ENCODE measurements at places on chromosomes 1 and 21. TPM values are rescaled to one million over a fixed set of nuclear protein-coding genes. Genes with fewer than 3 reads are reported as not detected.

DNA sequence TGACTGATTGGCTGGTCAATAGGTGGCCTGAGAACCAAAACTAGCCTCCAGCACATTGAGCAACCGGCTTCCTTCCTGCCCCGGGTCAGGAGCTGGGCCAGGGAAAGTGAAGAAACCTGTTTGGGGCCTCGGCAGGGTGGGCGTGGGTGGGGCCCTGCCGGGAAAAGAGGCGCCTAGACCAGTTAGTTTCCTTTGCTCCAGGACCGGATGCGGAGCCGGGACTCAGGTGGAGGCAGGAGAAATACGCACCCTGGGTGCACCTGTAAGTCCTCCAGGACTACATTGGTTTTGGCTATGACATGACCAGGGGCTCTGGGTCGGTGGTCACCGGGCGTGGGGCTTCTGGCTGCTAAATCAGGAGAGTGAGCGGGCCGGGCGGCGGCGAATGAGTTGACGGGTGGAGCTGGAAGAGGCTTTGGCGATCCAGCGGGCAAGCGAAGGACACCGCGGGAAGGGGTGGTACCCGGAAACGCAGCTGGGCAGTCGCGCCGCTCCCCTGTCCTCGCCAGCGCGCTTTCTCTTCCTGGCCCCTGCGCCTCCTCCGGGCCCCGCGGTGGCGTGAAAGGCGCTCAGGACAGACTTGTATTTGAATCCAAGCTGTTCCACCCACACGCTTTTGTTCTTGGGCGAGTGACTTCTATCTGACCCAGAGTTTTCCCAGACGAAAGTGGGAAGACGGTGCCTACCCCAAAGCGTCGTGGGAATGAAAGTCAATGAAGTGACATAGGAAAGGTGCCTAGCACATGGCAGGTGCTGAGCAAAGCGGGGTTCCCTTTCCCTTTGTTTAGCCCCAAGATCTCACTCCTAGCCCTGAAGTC lies 30.6 kb upstream of the JUN start:
- peak; percentile 36 for DNase-seq

- DNase-seq: no peak
Measured at GRCh38 chr1:29083317-29084195, 40.1 kb downstream of the TMEM200B start.

DNA sequence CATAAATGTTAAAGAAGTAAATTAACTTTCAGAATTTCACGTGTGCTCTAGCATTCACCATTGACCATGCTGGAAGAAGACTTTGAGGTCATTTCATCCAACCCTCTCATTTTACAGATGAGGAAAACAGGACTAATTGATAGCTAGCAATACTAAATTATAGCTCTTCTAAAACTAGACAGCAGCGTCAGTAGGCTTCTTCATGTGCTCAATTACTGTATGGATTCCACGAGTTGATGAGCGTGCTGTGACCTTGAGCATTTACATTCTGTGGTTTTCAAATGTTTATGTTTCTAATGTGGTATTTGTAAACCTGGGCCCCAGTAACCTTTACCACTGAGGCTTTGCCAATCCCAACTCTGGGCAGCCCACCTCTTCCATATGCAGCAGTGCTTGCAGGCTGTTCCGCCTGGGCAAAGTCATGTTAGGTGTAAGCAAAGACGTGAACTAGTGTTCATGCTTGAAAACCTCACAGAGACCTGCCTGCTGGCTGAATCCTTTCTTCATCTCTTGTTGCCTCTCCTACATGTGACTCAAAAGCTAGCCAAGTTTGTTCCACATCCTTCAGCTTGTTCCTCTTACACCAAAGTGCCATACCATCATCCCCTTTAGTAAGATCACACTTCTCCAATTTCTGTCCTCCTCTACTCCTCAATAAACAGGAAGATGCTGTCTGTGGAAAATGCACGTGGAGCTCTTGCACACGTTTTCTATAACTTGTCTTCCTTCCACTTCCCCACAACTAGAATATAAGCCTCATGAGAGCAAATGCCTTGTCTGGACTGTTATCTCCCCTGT lies 17.2 kb downstream of the KCNJ15 start:
- DNase-seq: no peak

Gene RPS6KC1
- 23.9 TPM for total RNA-seq

Gene RSPH1
- total RNA-seq: 0.42 TPM

All from glutamatergic neuron (in vitro differentiated cells).